Kasumi-1 (cell line): ENCODE measurements at places on chromosomes 6 and 20.

GRCh38 chr6:11013721-11014070 is 30.4 kb downstream of the ELOVL2 start:
- DNase-seq, result no peak

GRCh38 chr6:11613858-11614257 is 76.3 kb downstream of the TMEM170B start:
- DNase-seq, result no peak

- DNase-seq, result no peak
Measured at GRCh38 chr6:113616701-113617274, 240.4 kb upstream of the MARCKS start.

GRCh38 chr6:17536586-17536985 is 63.5 kb upstream of the FAM8A1 start:
- DNase-seq, result no peak

DNA sequence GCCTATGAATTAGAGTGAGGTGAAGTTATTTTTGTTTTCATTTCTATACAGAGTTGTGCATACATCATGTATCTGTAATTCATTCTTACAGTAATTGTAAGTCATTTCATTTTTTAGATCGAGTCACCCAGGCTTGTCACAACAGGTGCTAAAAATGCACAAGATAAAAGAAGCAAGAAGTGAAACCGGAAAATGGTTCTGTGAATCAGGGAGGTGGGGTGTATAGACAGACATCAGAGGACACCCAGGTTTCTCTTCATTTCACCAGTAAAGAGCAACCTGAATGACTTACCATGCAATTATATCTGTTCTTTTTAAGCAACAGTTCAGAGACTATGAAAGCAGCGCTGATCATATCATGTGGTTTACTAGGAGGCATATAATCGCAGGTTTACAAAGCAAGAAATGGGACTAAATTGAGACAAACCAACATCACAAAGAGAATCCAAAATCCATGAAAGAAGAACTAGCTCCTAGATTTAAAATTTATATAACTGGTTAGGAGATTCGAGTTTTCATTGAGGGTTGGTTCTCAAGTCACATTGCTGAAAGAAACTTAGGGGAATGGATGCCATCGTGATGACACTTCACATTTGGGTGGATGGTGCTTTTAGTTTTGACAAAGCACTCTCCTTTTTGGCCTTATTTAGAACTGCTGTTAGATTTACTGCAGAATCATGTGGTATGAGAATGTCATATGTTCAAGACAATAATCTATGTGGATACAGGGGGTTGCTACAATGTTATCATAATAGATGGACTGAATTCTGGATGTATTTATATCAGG is 27.9 kb upstream of the TBC1D7 start:
- no peak for DNase-seq

GRCh38 chr6:136323431-136324112 is 33.9 kb upstream of the BCLAF1 start:
- DNase-seq, result no peak
